ENCODE measurements at places on chromosomes 13 and 19.

DNA sequence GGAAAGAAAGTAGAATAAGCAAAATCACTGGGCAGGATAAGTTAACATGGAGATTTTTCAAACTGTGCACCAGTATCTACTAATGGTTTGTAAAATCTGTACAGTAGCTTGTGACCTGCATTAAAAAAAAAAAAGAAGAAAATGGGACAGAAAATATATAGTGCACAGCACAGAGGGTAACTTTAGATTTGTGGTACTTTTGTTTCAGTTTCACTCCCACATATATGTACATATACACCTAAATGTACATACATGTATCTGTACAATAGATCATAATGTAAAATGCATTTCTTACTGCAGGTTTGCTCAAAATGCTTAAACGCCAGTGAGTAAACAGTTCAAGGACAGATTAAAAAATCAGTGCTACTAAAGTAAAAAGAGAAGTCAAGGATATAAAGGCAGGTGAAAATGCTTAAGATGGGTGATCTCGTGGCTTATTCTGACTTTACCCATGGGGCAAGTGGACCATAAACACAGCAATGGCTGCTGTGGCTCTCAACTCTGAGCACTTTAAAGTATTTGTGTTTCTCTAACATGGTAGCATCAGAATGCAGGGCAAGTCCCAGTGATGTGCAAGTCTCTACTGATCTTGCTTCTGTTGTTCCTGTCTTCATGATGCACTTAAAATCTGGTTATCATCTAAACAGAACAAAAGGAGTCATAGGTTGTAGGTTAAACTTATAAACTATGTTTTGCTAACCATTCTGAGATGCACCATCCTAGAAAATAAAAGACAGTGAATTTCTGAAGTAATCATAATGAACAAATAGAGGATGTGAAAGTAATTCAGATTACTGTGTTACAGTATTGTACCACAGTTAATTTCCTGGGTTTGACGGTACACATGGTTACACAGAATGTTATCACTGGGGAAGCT, 112.3 kb downstream of the MIPEP start:
- DNase-seq = no peak

DNA sequence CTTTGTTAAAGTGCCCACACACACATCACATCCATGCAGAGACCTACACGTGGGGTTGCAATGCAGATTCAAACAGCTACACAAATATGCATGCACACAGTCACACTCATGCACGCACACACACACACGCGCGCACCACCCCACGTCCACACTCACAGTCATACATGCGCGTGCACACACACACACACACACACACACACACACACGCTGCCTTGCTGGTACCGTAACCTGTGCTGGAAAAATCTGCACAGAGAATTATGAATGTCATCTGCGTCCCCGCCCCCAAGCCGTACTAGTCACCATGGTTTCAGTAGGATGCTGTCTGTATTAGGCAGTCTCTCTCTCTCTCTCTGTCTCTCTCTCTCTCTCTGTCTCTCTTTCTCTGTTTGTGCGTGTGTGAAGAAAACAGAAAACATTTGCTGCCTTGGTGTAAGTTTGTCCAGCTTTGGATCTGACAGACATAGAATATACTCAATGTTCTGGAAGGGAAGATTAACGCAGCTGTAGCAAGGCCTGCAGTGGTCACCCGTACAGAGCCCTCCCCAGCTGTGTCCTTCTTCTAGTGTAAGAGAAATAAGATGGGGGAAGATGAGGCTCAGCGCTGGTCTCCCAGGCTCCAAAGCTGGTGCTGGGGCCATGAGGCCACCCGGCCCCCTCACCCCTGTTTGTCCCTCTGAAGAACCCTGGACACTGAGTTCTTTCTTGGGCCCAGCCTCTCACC, 26.4 kb upstream of the DPP9 start:
- DNase-seq = no peak

- DNase-seq = no peak
Observed at GRCh38 chr13:39023761-39024160, 14.1 kb downstream of the PROSER1 start.

GRCh38 chr13:86510792-86511191, 711.6 kb upstream of the SLITRK6 start:
- DNase-seq = no peak

- DNase-seq = no peak
Observed at GRCh38 chr13:60282186-60282585, 114.8 kb upstream of the TDRD3 start.

- no peak for DNase-seq
Observed at GRCh38 chr19:16118489-16119033, 6.9 kb downstream of the RAB8A start.

GRCh38 chr13:24511019-24511815, 1.4 kb downstream of the PARP4 start:
- DNase-seq = no peak

DNA sequence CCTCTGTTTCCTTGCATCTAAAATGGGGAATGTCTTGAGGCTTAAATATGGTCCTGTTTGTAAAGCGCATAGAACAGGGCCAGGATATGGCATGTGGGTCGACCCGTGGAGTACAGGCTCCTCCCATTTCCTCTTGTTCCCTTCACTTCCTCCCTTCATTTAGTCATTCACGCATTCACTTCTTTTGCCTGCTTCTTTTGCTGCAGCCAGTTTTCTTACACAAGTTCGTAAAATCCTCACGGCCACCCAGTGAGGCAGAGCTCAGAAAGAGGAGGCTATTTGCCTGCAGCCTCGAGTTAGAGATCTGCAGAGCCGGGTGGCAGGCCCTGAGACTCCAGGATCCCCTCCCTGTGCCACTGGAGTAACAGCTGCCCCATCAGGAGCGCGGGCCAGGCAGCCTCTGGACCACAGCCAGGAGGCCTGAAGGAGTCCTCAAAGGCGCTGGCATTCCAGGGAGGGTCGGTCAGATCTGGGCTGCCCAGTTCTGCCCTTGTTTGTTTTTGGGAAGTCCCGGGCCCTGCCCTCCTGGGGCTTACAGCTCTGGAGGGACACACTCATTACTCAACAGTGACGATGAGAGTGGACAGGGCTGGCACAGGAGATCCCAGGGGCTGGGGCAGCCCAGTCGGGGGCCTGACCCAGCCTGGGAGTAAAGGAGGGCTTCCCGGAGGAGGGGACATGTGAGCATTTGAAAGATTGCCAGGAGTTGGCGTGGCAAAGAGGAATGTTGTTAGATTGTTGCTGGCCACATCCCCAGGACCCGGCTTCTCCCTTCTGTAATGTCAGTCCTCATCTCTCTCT, 4.6 kb downstream of the PPP5C start:
- peak; percentile 57 for DNase-seq

DNA sequence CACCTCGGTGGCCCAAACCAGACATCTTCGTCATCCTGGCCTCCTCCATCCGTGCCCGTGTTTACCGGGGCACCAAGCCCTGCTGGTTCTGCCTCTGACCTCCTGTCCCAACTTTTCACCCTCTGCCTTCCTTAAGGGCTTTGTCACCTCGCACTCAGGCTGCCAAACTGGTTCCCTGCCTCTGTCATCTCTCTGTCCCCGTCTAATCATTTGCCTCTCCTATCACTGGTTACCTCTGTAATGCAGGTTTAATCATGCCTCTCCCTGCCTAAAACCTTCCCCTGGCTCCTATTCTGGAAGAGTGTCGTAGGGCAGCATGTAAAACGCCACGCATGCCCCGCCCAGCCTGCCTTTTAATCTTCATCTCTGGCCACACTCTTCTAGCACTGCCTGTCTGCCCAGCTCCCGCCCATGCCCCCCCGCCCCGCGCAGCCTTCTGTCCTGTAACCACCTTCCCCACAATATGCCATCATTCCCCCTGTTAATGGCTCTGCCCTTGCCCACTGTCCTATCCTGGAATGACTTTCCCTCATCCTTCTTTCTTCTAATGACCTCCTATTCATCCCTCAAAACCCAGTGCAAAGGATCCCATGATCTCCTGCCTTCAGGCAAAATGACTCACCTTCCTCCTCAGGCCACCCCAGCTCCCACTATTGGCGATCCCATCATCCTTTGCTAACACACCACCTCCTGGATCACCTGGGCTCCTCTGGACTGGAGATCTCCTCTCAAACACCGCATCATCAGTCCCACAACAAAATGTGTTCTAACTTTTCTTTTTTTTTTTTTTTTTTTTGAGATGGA, 66.7 kb downstream of the PEX11G start:
- DNase-seq = no peak

DNA sequence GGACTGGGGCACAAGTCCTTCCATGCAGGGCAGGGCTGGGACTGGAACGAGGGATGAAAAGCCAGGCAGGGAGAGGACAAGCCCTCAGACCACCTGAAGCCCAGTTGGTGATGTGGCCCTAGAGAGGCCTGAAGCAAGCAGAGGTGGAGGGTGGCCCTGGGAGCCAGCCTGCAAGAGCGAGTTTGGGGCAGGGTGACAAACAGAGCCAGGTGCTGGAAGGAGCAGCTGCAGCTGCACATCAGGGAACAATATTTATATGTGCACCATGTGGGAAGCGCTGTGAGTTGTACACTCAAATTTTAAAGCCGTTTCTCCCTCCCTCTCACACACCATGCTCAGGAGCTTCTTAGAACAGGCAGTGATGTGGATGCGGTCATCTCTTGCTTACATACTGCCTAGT, 67.8 kb downstream of the FGF9 start:
- no peak for DNase-seq

DNA sequence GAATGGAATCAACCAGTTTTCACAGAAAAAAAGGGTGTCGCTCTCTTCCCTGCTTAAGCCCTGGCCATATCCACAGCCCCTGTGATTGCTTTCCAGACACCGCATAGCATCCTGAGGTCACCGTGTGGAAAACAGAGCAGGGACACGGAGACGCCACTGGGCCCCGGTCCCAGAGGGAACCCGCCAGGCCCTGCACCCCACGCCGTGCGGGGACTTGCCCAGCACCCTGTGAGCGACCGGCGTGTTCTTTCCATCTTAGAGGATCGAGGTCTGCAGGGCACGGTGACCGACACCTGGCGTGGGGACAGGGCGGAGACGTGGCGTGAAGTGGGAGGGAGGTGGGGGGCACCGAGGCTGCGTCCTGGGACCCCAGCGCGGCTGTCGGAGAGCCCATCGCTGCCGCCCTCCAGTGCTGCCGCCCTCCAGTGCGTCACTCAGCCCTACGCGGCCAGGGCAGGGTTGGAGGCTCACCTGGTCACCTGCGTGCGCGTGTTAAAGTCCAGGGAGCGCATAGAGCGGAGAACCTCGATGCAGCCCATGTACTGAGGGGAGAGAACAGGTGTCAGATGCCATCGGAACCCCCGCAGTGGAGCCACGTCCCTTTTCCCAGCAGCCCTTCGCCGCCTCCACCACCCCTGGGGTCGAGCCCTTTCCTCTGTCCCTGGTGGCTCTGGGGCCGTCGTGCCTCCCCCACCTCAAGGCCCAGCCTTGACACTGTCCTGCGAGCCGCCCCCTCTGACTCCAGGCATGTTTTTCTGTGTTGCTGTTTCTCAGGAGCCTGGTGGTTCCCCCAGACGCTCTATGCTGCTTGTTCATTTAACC, 20.2 kb downstream of the SHC2 start:
- DNase-seq = no peak

DNA sequence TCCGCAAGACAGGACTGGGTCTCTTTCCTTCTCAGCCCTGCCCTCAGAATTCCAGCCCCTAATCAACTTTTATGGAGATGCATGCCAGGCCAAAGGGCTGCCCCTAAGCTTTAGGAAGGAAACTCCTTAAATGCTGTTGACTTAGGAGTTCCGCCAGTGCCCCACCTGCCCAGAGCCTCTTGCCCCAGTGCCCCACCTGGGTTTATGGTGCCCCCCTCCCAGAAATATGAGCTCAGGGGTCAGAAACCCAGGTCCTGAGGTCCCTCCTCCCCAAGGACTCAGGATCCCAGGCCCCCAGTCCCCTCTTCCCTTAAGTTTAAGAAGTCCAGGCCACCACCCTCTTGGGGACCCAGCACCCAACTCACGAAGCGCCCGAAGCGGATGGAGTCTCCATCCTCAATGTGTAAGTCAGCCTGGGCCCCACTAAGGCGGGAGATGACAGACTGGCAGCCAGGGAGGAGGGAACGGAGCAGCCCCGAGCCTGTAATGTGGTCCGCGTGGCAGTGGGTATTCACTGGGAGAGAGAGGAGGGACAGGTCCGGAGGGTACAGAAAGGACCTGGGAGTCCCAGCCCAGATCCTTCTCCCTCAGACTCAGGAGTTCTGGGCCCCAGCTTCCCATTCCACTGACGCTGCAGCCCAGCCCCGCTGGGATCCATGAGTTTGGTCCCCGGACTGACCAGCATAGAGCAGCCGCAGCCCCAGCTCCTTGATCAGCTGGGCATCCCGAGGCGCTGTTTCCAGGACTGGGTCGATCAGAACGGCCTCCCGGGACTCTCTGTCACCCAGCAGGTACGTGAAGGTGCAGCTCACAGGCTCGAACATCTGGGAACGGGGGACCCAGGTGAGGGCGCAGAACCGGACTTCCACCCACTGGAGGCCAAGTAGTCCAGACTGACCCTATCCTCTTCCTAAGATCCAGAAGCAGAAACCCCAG, 897 bp downstream of the ETHE1 start:
- no peak for DNase-seq

DNA sequence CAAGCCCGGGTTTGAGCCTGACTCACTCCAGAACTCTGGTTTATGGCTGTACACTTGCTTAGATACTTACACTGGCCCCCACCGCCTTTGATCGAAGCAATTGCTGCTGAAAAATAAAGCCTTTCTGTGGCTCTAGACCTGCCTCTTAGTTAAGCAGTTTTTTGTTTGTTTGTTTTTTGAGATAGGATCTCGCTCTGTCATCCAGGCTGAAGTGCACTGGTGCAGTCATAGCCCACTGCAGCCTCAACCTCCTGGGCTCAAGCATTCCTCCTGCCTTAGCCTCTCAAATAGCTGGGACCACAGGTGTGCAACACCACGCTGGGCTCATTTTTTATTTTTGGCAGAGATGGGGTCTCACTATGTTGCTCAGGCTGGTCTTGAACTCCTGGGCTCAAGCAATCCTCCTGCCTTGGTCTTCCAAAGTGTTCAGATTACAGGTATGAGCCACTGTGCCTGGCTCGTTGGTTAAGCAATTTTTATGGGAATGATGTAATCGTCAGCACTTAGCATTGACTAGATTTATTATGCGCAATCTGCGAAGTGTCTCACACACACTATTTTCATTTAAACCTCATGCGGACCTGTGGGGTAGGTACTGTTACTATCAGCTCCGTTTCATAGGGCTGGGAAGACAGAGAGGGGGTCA, 22.2 kb downstream of the PPP2R1A start:
- no peak for DNase-seq

All from ovary (tissue), 10 donors.